ENCODE measurements at places on chromosomes 3 and 15.

DNA sequence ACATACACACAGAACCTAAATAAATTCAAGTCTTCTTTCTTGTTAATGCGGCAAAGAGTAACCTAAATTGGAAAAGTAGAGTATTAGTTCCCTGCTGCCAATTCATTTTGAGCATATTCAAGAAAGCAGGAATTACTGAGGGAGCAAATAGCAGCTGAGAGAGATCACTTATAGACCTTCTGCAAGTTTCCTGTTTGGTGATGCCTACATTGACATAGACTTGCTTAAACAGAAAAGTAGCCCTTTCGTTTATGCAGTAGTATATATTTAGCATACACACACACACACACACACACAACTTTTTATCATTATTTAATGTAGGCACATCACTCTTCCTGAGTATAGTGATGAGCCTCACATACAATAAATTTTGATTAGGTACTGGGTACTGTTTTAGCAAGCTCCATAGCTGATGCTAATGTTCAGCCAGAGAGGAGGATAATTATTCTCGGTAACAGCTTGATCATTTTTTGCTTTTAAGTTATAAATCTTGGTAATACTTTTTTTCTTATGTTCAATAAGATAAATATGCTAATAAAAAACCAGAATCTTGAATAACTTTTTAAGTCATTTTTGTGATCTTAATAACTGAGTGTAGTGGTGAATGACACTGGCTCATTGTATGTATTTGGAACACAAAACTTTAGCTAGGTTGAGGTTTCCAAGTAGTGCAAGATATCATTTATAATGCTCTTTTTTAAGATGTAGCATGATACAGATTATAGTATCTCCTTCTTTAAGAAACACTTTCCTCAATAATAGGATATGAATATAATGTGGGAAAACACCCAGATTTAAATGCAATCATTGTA, 174.7 kb downstream of the MBNL1 start:
- DNase-seq, result no peak

GRCh38 chr3:148008591-148008990, 599.4 kb downstream of the ZIC1 start:
- DNase-seq, result no peak

DNA sequence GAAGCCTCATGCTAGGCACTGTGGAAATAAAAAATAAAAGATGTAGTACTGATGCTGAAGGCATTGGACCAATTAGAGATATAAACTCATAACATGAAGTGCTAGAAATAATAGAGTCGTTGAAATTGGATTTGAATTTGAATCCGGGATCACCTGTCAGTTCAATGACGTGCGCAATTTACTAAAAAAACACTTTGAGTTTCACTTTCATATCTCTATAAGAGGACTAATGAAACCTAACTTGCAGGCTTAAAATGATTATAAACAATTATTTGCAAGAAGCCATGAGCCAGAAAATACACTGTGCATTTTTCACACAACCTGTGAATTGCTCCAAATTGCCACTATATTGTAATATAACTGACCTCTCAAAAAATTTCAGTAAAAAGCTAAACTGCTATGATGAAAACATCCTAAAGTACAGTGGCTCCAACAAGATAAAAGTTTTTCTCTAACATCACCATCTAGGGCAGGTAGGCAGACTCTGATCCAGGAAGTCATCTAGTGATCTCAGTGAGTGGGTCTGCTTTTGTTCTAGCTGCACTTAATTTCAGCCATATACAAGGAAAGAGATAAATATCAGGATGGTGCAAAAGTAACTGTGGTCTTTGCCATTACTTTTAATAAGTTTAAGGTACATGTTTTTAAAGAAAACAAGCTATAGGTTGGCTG, 440.2 kb downstream of the CNTN6 start:
- no peak for DNase-seq

DNA sequence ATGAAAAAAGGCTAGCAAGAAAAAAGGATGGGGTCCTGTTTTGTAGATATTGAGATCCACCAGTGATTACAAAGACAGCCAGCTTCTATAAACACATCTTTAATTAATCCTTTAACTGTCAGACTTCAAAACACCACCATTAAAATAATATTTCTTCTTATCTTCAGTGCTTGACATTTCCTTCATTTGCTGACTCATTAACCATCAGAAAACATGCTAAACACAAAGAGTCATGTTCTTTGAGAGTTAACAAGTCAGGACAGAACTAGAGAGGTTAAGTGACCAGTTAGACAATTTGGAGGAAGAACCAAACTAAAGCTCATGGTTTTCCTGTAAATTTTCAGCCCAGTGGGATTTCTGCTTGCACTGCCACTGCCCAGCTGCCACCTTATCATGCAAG, 111.4 kb downstream of the MEIS2 start:
- DNase-seq, result no peak

- DNase-seq, result no peak
Observed at GRCh38 chr15:51255533-51255932, 82.9 kb downstream of the CYP19A1 start.

DNA sequence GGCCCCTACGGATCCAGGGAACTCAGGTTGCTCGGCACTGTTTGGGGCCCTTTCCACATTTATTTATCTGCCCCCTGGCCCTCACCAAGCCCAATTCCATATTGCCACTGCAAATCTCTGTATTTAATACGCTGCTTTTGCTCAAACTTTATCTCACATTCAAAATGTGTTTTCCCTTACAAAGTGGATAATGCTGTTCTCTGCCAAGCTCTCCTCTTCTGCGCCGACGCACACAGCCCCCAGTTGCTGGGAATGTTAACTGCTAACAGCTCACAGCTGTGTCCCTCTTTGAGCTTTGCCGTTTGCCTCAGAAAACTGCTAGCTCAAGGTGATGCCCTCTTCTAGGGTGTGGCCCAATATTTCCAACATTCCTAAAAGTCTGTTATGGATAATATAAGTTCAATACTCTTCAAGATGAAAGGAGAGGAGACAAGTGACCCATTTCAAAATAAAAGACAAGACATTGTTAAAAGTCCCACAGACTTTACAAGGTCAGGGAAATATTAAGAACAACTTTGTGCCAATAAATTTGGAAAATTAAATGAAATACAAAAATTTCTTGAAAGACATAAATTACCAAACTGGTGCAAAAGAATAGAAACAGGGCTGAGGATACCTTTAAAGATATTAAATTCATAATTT, 12.6 kb upstream of the FBN1 start:
- no peak for DNase-seq

DNA sequence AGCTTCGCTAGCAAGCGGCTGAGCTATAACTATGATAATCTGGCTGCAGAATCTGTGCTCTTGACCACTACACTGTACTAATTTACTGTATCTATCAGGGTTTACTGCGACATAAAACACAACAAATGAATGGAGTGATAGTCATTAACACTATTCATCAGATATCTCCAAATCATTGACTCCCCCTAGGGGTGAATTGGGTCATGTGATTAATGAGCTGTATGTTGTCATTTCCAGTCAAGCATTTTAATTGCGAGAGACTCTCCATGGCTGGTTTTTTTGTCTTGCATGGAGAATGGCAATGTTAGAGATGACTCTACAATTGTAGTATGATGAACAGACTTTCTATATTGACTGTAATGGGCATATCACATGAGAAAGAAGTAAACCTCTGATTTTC, 10.5 kb upstream of the TM4SF18 start:
- DNase-seq, result no peak

DNA sequence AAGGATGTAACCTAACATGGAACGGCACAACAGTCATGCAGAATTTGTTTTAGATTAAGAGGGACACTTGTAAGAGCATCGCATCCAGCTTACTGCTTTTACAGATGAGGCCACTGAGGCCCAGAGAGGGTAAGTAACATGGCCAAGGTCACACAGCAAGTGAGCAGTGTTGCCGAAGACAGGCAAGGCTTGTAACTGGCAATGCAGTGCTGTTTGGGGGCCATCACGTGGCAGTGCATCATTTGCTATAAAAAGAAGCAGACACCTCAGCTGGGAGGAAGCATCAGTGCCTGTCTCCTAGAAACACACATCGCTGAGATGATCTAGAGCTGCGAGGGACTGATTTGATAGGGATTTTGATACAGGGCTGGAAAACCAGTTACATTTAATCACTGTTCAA, 108.2 kb upstream of the PROK2 start:
- no peak for DNase-seq

- no peak for DNase-seq
Observed at GRCh38 chr15:48066456-48066855, 54.3 kb upstream of the SLC24A5 start.

- no peak for DNase-seq
Observed at GRCh38 chr3:176661432-176661964, 535.8 kb downstream of the TBL1XR1 start.

DNA sequence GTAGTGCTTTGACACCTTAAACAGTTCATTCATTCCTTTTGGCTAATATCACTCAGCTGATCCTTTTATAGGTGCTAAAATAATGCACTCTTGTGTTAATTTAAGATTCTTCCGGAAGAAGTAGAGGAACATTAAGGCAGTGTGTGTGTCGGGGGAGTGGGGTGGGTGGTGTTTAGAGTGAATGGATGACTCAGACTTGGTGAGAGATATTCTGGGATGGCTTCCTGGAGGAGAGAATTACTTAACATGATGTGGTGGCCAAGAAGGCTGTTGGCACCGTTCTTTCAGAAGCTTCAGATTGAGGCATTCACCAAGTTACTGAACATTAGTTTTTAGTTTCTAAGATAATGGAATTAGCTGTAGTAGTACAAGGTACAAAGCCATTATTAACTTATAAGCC, 125.6 kb upstream of the ROPN1 start:
- no peak for DNase-seq

GRCh38 chr15:49621887-49622286, 1.0 kb downstream of the DTWD1 start:
- DNase-seq, result no peak

GRCh38 chr3:190581041-190581541, 67.2 kb downstream of the IL1RAP start:
- DNase-seq, result no peak

DNA sequence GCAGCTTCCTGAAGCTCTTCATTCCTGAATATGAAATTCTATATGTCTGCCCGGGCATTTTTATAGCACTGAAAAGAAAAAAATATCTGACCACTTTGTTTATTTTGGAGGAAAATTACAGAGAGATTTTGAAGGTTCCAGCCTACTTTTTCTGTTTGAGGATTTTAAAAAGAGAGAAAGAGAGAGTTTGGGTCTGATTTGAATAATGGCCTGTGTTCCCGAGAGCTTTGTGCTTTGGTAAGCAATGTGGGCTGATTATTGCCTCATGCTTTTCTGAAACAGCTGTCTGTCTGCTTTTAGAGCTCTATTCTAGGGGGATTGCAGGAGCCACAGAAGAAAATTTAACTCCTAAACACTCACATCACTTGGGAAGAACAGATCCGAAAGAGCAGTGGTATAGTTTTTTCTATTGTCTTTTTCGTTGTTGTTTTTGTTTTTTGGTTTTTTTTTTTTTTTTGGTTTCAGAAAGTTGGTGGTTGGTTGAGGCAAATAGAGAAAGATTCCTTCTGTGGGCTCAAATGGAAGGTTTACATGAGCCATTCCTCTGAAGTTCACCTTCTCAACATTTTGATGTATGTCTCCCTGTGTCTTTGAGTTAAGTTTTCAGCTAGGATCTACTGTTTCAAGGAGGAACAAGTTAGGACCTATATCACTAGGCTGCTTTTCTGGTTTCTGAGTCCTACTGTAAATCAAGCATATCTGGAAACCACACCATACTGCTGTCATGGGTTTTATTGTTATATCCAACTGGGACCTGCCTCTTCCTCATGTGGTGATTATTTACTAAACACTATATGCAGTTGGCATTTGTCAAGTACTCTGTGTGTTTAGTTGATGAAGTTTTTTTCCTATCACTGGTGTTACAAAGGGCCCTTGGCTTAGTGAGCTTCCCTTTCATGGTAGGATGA, 178.9 kb downstream of the KCNMB2 start:
- DNase-seq, result no peak

- DNase-seq, result no peak
Observed at GRCh38 chr15:80581976-80582375, 113.1 kb upstream of the ABHD17C start.

DNA sequence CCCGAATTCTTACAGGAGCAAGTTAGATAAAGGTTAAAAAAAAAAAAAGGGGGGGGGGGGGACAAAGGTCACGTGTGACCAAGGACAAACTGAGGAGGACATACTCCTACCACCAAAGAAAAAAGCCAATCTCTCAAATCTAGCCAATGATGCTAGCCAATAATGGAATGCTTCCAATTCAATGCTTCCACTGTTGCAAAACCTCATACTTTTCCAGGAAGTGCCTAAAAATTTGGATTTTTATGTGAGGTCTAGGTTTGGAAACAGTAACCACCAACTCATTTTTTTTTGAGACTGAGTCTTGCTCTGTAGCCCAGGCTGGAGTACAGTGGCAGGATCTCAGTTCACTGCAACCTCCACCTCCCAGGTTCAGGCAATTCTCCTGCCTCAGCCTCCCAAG, 11.4 kb downstream of the MSL2 start:
- no peak for DNase-seq

DNA sequence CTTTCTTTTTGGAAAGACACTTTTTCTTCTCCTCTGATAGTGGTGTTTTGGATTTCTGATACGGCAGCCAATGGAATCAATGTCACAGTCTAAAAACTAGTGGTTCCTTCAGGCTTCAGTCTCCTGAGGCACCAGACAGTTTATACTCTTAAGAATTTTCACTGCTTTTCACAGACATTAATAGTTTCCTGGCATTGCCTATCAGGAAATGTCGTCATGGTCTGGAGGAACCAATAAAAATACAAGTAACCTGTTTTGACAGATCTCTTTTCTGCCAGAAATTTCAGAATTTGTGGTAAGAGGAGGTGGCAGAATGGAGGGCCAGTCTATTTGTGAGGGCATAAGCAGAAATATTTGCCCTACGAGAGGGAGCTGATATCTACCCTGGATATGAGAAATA, 44.8 kb downstream of the FILIP1L start:
- DNase-seq, result no peak

DNA sequence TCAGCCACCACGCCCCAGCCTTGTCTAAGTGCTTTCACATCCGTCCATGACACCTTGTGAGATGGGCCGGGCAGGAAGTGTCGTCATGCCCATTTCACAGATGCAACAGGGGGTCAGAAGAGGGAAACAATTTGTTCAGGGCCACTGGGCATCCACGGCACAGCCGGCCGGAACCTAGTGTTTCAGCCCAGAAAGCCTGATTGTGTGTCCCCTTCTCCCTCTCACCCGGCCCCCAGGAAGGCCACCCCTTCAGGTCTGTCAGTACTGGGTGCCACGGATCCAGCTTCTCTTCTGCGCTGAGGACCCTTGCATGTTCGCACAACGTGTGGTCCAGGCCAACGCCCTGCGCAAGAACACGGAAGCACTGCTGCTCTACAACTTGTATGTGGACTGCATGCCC, 15.8 kb downstream of the DNAH1 start:
- no peak for DNase-seq

- DNase-seq, result no peak
Observed at GRCh38 chr15:76299786-76300185, 11.5 kb downstream of the ETFA start.

GRCh38 chr15:47689660-47690059, 27.6 kb upstream of the SEMA6D start:
- no peak for DNase-seq

GRCh38 chr3:33025648-33026178, 71.2 kb downstream of the GLB1 start:
- no peak for DNase-seq

All from stimulated activated CD4-positive, alpha-beta T cell treated with anti-CD3 and anti-CD28 coated beads, Interleukin-1b, Interleukin-23, amount 100 ng/mL, for 24 hours (primary cell).